ENCODE measurements at places on chromosomes 4 and X.

DNA sequence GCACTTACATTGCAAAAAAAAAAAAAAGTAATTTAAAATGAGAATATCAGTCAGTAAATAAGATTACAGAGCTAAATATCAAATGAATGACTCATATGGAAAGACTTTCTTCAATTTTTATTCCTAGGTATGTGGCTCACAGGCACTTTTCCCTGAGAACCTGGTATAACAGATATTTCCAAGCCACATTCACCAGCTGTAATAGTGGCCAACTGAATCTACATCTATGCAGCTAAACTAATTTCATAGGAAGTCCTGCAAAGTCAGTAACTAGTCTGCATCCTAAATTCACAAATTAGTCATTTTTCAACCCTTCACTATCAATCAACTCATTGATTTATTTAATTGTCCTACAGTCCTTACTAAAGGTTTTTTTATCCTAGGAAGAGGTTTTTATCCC, 5.6 kb downstream of the PDE5A start:
- DNase-seq, result no peak

DNA sequence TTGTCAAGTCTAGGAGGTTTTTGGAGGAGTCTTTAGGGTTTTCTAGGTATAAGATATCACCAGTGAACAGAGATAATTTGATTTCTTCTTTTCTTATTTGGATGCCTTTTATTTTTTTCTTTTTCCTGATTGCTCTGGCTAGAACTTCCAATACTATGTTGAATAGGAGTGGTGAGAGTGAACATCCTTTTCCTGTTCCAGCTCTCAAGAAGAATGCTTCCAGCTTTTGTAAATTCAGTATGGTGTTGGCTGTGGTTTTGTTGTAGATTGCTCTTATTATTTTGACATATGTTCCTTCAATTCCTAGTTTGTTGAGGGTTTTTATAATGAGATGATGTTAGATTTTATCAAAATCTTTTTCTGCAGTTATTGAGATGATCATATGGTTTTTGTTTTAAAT, 165.6 kb upstream of the WDFY3 start:
- DNase-seq, result no peak

DNA sequence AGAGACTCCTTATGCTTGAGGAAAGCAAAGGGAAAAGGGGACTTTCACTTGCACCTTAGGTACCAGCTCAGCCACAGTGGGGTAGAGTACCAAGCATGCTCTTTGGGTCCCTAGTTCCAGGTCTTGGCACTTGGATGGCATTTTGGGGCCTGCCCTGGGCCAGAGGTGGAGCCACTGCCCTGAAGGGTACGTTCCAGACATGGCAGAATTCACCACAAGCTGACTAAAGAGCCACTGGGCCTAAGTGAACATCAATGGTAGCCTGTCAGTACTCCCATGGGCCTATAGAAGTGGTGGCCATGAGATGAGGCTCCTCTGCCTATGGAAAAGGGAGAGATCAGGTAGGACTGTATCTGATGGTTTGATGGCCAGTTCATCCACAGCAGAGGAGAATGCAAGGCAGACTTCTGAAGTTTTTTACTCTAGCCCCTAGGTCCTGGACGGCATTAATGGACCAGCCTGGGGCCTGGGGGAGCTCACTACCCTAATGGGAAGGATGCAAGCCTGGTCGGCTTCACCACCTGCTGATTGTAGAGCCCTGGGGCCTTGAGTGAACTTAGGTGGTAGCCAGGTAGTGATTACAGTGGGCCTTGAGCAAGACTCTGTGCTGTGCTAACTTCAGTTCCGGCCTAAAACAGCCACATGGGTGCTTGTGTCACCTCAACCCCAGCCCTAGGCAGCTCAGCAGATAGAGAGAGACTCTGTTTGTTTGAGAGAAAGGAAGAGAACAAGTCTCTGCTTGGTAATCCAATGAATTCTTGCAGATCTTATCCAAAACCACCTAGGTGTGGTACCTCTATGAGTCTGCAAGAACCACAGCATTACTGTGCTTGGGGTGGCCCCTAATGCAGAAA, 19.8 kb upstream of the HSFX4 start:
- DNase-seq, result no peak

GRCh38 chr4:168143601-168144000, 51.3 kb downstream of the ANXA10 start:
- no peak for DNase-seq

DNA sequence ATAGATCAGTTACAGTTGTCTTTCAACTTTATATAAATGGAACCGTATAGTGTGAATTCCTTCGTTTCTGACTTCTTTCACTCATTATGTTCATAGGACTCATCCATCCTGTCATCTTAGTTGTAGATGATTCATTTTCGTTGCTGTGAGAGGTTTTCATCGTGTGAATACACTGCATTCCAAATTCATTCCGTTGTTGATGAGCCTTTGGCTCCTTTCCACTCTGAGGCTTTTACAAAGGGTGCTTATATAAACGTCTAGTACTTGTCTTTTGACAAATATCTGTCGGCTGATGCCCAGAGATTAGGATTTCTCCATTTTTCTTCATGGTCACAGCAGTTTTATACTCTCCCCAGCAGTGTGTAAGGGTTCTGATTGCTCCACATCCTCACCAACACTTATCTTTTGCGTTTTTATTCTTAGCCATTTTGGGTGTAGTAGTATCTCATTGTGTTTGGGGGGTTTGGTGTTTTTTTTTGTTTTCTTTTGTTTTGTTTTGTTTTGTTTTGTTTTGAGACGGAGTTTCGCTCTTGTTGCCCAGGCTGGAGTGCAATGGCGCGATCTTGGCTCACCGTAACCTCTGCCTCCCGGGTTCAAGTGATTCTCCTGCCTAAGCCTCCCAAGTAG, 48.6 kb downstream of the LRP2BP start:
- no peak for DNase-seq

- DNase-seq, result no peak
These were observed 1.3 kb upstream of the NYX start for GRCh38 chrX:41445781-41446358.

GRCh38 chr4:183831026-183831446, 74.1 kb upstream of the STOX2 start:
- no peak for DNase-seq

GRCh38 chr4:63556332-63556731, 852.9 kb downstream of the TECRL start:
- DNase-seq, result no peak

- no peak for DNase-seq
These were observed 40.1 kb downstream of the STIM2 start for GRCh38 chr4:26900765-26901164.

DNA sequence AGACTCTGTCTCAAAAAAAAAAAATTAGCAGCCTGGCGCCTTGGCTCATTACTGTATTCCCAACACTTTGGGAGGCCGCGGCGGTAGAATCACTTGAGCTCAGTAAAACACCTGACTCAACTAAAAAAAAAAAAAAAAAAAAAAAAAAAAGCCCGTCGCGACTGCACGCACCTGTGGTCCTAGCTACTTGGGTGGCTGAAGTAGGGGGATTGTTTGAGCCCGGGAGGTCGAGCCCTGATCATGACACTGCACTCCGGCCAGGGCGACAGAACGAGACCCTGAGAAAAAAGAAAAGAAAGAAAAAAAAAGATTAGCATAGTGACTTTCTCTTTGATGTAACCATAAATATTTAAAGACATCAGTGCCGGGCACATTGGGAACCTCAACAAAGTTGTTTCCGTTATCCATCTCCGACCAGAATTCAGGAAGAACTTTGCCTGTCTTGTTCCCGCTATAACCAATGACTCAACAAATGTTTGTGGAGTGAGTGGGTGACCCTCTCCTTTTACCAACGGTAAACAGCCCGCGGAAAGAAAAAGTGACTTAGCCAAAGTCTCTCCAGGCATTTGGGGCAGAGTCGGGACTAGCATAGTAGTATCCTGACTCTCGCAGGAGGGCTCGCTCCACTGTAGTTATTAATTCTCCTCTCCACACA, 553 bp upstream of the MED28 start:
- no peak for DNase-seq

- DNase-seq, result no peak
These were observed 172.2 kb upstream of the TLL1 start for GRCh38 chr4:165700855-165701254.

GRCh38 chr4:924107-925096, 7.7 kb downstream of the GAK start:
- no peak for DNase-seq

- DNase-seq, result no peak
These were observed 14.5 kb downstream of the MAGEA9B start for GRCh38 chrX:149572743-149573142.

GRCh38 chr4:86247320-86247719, 112.5 kb downstream of the MAPK10 start:
- DNase-seq, result no peak

- no peak for DNase-seq
These were observed 193.0 kb downstream of the TRIML1 start for GRCh38 chr4:188332265-188332664.

GRCh38 chr4:189940178-189941004, at the start of gene FRG1:
Gene FRG1, plus strand, starts transcription at chr4:189940872. Its CDS starts 138 bp downstream, at chr4:189941010.
- peak; percentile 93 for DNase-seq

- DNase-seq, result no peak
These were observed at the start of gene GRID2 for GRCh38 chr4:92303621-92304027. Gene GRID2, plus strand, starts transcription at chr4:92303966.

- DNase-seq, result no peak
These were observed 142.2 kb upstream of the KCNIP4 start for GRCh38 chr4:22090661-22091351.

DNA sequence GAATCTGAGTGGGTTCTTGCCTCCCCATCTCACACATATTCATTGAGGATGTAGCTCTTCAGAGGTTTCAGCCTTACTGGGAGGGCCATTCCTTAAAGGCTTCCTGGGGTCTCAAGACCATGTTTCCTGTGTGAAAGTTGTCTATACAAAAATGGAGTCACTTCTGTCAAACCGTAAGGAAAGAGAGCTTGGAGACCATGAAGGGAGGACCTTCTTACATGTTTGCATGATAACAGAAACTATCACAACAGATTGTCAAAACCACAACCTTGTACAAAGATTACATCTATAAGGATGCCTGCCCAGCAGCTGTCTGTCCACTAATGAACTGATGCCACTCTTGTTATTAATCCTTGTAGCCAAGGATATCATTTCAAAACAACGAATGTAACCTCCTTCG, 139.3 kb downstream of the PDE5A start:
- no peak for DNase-seq

- no peak for DNase-seq
These were observed 18.0 kb downstream of the PNMA6F start for GRCh38 chrX:153303276-153304262.

DNA sequence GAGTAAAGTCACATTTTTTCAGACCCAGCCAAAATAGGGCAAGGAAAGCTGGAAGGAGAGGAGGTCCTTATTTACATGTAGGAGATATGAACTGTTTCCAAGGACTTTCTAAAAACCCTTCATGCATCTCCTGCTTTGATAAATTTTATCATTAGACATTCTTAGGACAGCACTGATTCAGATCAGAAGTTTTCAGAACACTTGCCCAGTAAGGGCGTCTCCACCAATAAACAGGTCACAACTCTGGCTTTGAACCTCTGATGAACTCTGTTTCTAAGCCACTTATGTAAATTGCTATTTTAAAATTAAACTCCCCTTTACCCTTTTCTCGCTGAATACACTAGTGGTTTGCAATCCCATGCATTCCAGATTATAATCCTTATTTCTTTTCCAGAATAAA, 505.3 kb upstream of the SLIT2 start:
- DNase-seq, result no peak

- no peak for DNase-seq
These were observed 1025.5 kb downstream of the STIM2 start for GRCh38 chr4:27886120-27886519.

- DNase-seq, result no peak
These were observed at the start of gene PRDM8 for GRCh38 chr4:80196922-80197573. Gene PRDM8, plus strand, starts transcription at chr4:80197503. Its CDS starts 2,578 bp downstream, at chr4:80200081.

- no peak for DNase-seq
These were observed 81.4 kb downstream of the SH3RF1 start for GRCh38 chr4:169189372-169189771.

- DNase-seq, result no peak
These were observed 72.7 kb downstream of the GUCY2F start for GRCh38 chrX:109409181-109409580.

DNA sequence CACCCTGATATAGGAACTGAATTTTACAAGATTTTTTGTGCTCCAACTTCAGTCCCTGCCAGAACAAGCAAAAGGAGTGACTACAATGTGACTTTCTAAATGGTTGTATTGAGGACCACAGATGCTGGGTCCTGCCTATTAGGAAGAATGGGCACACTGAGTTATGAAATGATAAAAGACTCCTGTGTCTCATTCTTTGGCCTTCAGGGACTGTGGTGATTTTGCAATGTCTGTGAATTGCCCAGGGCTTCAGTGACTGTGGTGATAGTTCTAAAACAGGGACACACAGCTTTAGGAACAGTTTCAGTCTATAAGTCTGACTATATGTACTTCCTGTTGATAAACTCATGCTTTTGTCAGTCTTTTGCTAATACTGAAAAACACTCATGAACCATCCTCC, 210.2 kb downstream of the DMD start:
- DNase-seq, result no peak

Data from hematopoietic multipotent progenitor cell treated with erythropoietin and hydrocortisone succinate and interleukin-3 and kit ligand, for 15 days (in vitro differentiated cells).